BJ (cell line): ENCODE measurements at places on chromosomes 4 and X.

DNA sequence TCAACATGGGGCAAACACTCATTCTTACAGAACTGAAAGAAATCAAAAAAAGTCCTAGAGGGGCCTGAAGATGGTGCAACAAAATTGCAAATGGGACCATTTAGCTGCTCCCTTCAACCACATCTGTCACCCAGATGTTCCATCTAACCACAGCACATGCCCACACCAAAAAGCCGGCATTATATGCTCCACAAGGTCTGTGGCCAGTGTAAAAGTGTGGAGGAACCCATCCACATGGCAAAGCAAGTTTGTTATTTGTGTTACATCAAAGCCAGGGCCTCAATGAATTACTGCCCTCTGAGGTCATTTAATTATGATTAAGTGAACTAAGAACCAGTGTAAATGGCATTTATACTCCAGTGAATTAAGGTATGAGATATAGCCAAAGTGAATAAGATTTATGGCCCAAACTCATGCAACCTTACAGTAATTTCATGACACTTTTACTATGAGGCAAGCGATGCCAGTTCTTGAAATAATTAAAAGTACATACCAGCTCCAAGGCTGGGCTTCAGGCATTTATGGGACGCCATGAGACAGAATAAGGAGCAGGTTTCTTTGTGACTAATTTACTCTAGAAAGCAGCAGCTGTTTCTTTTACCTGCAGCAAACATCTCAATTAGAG lies 48.7 kb upstream of the FGF16 start:
- DNase-seq, result no peak

DNA sequence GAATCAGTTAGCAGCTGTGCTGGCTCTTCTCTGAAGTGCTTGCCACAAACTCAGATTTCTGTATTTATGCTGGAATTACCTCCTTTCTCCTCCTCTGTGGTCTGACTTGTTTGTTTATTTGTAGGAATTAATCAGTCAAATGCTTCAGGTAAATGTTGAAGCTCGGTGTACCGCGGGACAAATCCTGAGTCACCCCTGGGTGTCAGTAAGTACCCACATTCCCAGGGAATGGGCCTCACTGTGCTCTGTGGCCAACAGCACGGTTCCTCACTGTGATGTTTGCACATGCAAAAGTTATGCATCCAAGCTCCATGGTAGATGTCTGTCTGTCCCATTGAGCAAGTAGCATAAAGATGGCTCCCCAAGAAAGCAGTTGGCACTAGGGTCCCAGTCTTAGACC lies 169.9 kb downstream of the DCLK2 start:
- DNase-seq, result no peak

DNA sequence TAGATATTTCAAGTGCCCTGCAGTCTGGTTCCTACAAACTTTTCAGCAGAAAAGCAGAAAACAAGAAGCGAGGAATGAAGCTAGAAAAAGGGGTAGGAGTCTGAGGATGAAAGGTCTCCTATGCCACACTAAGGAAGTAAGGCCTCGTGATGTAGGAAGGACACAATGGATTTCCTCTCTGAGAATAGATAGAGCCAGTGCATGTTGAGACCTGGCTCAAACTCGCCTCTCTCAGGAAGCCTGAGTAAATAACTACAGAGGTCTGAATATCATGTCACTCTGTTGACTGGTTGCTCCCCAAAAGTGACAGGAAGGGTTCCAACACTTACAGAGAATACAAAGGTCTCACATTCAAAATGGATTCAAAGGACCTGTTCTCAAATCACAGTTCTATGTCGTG lies 93.3 kb downstream of the GRIA3 start:
- no peak for DNase-seq

DNA sequence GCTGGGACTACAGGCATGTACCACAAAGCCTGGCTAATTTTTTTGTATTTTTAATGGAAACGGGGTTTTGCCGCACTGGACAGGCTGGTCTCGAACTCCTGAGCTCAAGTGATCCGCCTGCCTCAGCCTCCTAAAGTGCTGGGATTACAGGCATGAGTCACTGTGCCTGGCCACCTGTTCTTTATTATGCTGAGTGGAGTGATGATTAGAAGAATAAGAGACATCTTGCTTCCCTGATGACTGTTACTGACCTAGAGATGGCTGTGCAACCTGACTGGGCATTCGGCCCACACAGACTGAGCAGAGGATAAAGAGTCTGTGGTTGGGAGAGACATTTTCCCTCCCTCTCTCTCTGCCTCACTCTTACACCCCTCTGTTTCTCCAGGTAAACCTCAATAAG lies 56.7 kb downstream of the SPINK2 start:
- DNase-seq, result no peak

- DNase-seq, result no peak
These were observed 20.0 kb downstream of the CLDN22 start for GRCh38 chr4:183300070-183300469.

- no peak for DNase-seq
These were observed 103.7 kb upstream of the MAML3 start for GRCh38 chr4:140257461-140258305.

DNA sequence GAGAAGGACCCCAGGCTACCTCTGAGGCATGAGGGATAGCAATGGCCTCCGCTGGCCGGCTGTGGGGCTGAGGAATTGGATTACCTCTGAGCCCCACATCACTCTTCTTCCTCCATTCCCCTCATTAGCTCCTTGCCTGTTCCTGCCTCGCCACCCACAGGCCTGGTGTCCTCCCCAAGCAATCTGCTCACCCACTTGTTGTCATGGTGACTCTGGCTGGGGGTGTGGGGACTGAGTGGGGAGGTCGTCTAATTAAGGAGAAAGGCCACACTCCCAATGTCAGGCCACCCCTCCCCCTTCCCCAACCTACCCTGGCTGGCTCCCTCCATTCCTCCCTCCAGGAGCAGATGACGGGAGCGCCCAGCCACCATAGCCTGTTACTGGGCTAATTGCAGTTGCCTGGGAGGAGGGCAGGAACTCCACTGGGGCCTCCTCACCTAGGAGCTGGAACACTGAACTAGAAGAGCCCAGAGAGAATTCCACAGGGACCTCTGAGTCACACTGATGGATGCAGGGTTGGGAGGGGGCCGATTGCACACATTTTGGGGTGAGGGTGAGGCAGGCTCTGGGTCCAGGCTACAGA lies 20.7 kb downstream of the NALF2 start:
- no peak for DNase-seq

- DNase-seq, result no peak
These were observed 1500.0 kb downstream of the STIM2 start for GRCh38 chr4:28360681-28361080.

GRCh38 chr4:78342125-78342524 lies 209.4 kb upstream of the ANXA3 start:
- DNase-seq, result no peak

DNA sequence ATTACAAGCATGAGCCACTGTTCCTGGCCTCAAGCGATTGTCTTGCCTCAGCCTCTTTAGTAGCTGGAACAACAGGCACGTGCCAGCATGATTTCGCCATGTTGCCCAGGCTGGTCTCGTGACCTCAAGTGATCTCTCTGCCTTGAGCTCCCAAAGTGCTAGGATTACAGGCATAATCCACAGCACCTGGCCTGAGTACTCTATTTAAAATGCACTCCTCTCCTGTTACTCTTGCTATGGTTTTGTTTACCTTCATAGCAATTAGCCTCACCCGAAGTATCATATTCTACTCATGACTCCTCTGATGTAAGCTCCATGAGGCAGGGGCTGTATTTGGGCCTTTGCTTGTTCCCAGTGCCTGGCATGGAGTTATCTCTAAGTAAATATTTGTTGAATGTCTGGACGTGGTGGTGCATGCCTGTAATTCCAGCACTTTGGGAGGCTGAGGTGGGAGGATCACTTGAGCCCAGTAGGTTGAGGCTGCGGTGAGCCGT lies 92.5 kb upstream of the SLC34A2 start:
- DNase-seq, result no peak

GRCh38 chrX:17497193-17497592 lies 122.2 kb downstream of the NHS start:
- DNase-seq, result no peak

- DNase-seq, result no peak
These were observed 123.0 kb downstream of the ENPP6 start for GRCh38 chr4:184094532-184095159.

- DNase-seq, result no peak
These were observed 62.9 kb upstream of the TXK start for GRCh38 chr4:48196758-48197504.

DNA sequence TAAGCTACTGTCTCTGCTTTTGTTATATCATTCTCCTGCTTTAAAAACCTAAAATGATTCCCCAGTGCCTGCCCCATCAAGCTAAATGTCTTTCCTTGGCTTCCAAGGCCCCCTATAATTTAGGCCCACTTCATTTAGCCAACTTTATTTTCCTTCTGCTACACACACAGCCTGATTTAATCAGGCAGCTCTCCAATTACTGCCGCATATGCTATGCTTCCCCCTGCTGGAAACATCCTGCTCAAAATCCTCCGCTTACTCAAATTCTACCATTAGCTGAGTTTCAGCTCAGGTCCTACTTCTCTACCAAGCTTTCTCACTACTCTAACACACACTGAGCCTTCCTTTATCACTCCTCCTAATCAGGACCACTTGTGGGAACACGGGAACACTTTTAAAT lies 17.0 kb downstream of the LAMP2 start:
- no peak for DNase-seq

DNA sequence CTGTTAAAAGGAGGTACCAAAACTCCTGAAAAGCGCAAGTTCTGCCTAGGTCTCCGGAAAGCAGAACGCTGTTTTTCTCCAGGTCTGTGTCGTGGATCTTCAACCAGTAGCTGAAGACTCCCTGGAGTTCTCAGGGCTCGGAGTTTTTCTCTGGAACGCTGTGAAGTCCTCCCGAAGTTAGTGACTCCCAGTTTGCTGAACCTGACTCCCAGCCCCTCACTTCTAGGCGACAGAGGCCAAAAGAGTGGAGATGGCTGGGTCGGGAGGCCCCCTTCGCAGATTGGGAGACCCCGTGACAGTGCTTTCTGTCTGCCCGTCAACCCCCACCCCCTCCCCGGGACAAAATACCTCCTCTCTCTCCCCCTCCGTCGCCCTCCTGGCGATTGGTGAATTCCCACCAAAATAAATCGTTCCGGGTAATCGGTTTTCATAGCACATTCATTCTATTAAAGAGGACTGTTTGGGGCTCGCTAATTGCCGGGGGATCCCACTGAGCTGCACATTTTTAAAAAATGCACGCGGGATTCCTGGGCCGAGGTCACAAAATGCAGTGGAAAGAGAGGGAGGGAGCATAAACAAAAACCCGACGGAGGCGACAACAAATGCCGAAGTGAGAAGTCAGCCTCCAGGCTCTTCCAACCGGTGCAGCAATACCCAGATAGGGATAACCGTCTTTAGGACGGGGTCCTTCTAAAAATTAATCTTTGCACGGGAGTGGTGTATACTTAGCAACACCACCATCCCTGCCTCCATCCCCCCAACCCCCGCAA lies 4.0 kb upstream of the MSX1 start:
- no peak for DNase-seq
